Activated T-helper 17 cell treated with anti-CD3 and anti-CD28 coated beads, Interleukin-2, amount 50 U/mL, for 72 hours (primary cell): ENCODE measurements at places on chromosomes 1 and 21. TPM values are rescaled to one million over a fixed set of nuclear protein-coding genes. Genes with fewer than 3 reads are reported as not detected.

DNA sequence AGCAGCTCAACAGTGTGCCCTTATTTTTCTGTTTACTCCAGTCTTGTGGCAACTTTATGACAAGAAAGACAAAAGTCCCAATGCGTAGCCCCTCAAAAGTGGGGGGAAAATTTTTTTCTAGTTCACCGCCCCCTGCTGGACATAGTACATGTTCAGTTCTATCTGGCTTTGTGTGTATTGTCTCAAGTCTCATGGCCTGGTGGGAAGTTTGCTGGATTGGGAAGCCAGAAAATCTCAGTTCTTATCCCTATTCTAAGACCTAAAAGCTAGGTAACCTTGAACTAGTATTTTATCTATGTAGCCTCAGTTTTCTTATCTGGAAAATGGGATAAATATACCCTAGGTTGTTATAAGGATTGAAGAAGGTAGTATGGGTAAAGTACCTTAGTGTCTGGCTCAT lies 55.8 kb upstream of the LDLRAP1 start:
- ATAC-seq = no peak

DNA sequence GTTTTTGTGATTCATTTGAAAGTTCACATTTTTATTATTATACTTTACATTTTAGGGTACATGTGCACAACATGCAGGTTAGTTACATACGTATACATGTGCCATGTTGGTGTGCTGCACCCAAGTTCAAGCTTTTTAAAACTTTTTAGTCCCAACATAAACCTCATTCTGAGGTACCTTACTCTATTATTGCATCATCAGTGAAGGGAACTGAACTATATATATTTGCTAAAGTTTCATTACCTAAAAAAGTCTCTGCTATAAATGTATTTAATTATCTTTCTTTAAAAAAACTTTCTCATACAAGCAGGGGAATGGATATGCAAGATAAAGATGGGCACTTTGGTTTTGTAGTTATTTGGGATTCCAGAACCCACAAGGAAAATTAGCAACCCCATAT lies 931.4 kb upstream of the ADGRL2 start:
- ATAC-seq = no peak

DNA sequence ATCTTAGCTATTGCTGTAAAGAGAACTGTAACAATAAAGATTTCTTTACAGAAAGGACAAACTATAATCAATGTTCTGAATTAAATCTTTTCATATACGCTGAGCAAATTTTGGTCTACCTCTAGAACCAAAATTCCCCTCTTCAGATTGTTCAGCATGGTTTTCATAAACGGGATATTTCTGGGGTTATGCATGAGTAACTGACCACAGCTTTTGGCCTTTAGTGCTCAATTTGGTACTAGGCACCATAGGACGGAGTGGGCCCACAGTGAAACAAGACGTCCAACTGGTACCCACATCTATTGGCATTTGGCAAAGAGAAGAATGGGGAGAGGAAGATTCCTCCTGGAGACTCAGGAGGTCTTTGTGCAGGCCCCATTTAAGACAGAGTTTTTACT lies 184.5 kb downstream of the TGFBR3 start:
- ATAC-seq = no peak

Gene AMY1B
- total RNA-seq = not detected

Gene HLX
- total RNA-seq = 4.1 TPM

GRCh38 chr1:201060586-201060985 lies 37.1 kb upstream of the KIF21B start:
- no peak for ATAC-seq

GRCh38 chr1:179164494-179164893 lies 65.0 kb downstream of the ABL2 start:
- ATAC-seq = no peak

Gene CFHR2
- not detected for total RNA-seq

DNA sequence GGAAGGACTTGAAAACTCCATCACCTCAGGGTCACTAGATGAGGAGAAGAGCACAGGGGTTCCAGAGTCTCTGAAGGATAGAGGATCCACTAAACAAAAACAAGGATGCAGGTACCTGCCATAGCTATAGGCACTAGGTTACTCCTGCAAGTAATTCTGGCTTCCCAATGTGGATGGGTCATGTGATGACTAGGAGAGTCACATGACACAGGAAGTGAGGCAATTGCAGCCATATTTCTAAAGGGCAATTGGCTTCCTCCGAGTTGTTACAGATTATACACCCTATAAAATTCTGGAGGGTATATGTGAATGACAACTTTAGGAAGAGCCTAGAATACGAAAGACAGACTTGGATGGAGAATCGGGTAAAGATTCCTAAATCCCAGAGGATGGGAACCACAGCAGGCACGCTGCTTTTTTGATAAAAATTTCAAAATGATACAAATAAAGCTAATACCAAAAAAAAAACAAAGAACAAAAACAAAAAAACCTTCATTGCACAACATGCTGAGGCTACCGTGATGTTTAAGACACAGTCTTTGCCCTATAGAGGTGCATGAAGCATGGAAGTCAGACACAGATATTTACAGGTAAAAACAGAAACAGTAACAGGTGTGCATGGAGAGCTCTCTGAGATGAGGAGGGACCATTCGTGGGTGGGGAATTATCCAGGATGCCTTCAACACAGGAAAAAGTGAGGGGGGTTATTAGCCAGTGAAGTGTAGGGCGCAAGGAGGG lies 10.5 kb downstream of the MTX1 start:
- peak; percentile 49 for ATAC-seq

GRCh38 chr1:234758851-234759250 lies 148.9 kb upstream of the IRF2BP2 start:
- ATAC-seq = peak; percentile 87

GRCh38 chr1:186987065-186987464 lies 158.3 kb downstream of the PLA2G4A start:
- ATAC-seq = no peak

DNA sequence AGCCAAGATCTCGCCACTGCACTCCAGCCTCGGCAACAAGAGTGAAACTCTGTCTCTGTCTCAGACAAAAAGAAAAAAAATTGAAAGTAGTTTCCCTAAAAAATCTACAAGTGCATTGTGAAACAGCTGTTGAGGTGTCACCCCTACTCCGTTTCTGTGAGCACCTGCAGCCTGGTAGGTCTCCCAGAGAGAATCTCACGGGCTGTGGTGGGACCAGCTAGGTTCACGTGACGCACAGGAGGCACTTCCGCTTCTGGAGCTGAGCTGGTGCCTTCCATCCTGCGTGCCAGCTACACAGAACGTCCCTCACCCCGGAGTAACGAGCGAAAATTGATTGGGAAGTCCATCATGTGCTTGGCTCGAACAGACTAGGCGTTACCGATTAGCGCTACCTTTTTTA lies 66.8 kb downstream of the COL24A1 start:
- ATAC-seq = no peak

- ATAC-seq = no peak
Measured at GRCh38 chr1:225654688-225655508, 2.0 kb upstream of the ENAH start.

DNA sequence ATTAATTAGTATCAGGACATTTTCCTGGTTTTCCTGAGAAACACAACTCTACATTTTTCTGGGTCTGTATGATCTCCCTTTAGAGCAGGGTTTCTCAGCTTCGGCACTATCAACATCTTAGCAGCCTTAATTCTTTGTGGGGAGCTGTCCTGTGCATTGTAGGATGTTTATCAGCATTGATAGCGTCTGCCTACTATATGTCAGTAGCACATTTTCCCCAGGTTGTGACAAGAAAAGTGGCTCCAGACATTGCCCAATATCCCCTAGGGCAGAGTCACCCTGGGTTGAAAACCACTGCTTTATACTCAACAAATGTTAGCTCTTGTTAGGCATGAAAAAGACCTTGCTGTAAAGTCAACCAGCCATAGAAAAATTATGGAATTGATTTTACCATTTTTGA lies 195.1 kb upstream of the FMN2 start:
- ATAC-seq = no peak

GRCh38 chr1:37797750-37798345 lies 4.2 kb downstream of the MANEAL start:
- no peak for ATAC-seq

DNA sequence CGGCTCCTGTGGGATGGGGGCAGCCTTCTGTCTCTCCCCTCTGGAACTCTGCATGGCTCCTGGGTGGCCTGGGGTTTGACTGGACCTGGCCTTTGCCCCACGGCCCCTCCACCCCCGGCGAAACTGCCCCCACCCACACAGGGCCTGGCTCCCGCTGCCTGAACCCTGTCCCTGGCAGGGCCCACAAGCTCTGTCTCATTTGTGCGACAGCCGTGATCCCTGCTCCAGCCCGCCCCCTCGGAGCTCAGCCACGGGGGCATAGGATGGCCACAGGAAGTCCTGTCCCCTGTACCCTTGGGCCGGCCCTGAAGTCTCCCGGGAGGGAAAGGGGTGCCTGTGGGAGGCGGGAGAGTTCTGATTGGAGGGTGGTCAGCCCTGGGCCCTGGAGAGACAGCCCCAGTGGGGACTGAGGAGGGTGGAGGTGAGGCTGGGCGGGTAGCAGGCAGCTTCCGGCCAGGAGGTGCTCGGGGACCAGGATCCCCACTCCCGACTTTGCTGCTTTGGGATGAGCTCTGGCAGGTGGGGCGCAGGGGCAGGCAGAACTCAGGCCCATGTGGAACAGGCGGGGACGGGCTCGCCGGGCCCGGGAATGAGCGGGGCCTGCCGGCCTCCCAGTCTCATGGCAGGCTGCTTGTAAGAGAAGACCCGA lies 45.1 kb downstream of the SLX9 start:
- ATAC-seq = peak; percentile 15

Gene IL19
- not detected for total RNA-seq

DNA sequence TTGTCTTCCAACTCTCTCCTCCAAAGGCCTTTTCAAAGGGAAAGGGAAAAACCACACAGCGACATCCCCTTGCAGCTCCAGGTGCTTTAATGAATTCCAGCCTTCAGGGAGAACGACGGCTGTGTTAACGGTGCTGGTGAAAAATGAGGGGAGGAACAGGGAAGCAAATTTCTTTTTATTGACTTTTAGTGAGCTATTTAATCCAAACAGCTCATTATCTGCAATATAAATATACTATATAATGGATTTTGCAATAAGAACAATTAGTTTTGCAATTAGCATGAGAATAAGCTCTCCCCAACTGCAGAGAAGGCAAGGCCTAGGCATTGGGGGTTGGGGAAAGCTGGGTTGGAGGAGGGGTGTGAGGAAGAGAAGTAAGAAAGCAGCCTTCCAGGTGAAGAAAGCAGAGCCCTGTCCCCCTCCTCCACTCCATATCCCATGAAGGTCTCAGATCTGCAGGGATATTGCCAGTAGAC lies 159.0 kb upstream of the ZC3H12A start:
- ATAC-seq = no peak

DNA sequence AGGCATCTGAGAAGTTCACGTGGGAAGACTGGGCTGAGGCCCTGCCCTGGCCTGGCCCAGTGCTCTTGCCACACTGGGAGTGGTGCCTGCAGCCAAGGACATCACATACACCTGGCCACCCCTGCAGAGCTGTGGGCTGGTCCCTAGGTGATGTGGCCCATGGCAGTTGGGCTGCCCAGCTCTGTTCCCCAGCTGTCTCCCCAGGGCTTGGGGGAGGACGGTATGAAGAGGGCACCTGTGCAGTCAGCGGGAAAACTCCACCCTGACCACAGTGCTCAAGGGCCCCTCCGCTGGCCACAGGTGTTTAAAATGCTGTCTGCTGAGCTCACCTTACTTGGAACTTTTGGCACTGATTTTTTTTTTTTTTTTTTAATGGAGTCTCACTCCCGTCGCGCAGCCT lies 120.4 kb upstream of the SLC25A33 start:
- ATAC-seq = no peak

GRCh38 chr1:97507863-97508262 lies 413.0 kb downstream of the DPYD start:
- no peak for ATAC-seq

DNA sequence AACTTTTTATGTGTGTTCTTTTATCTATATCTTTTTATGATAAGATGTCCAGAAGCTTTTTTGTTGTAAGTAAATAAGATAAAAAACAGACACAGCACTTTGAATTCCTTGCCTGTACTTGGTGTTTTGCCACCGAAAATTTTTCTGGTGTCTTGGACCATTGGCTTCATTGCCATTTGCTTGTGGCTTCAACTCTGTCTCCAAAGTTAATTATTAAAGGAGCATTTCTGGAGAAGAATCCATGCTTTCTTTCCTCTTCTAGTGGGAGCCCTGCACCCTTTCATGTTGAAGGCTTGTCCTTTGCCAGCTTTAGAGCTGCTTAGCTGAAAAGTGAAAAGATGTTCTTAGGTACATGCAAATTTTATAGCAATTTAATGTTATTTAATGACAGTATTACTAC lies 112.2 kb downstream of the DYRK1A start:
- ATAC-seq = no peak

Gene ZSCAN20
- 5.8 TPM for total RNA-seq
